CD4-positive, alpha-beta T cell treated with Interleukin-15 for 4 hours (primary cell): ENCODE measurements at places on chromosomes 7 and 10.
A peak's percentile ranks its signal among the peaks of the same experiment; 100 is the strongest.

DNA sequence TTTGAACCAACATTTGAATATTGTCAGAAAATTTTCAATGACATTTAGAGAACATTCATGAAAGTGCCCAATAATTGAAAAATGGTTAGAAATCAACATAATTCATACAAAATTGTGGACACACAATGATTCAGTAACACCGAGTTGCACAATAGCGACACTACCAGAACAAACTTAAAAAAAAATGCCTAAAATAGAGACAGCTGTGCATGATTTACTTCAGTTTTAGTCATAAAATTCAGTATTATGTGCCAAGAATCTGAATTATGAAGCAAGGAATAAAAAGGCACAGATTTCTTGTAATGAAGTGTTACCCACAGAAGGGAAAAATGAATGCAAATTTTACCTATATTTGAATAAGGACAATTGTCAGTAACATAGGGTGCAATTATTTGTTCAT is 396.0 kb downstream of the SEMA3D start:
- DNase-seq, result no peak

GRCh38 chr7:130297628-130298543 is 4.9 kb downstream of the CPA4 start:
- no peak for DNase-seq

GRCh38 chr10:26407406-26407969 is 30.7 kb upstream of the APBB1IP start:
- DNase-seq, result peak; percentile 11

GRCh38 chr7:116829041-116829440 is 33.3 kb upstream of the CAPZA2 start:
- DNase-seq, result no peak

DNA sequence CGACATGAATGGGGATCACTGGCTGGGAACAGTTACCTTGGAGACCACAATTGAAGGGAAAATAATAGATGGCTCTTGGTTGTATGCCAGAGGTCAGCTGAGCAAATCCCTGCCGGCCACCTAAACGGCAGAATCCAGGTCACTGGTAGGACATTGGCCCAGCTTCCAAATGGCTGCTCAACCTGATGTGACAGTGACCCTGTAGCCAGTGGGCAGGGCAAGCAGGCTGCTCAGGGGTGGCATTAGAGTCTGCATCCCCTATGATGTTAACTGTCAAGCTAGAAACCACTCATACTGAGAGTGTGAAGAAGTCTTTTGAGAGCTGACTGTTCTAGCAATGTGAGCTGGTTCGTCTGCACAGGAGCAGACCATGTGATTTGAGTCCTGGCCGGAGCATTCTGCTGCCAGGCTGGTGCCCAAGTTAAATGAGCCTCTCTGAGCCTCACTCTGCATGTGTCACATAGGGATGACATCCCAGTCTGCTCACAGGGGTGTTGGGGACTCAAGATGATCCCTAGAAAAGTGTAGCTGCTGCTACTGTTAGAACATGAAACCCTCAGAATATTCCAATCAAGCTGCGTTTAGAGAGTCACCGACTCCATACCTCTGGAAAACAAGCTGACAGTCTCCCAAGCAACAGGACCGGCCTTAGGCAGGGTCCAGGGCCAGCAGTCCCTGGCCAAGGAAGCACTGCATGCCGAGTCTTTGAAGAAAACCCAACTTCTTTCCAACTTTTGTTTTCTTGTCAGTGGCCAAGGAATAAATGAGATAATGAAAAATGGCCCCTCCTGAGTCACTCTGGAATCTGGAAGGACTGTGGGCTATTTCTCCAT is 69.7 kb downstream of the VWA2 start:
- no peak for DNase-seq

DNA sequence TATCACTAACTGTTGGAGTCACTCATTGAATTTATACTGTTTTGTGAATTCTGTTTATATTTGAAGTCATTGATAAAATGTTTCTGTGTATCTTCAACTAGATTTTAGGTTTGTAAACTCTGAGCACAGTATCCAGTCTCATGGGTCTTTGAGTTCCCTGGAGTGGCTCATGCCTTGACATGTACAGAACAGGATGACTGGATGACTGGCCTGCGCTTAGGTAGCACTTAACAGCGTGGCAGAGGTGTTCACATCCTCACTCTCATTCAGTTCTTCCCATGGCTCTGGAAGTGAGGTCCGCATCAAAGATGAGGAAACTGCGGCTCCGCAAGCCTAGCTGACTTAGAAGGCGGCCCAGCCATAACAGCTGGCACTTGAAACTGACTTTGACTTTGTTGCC is 576.9 kb downstream of the SUGCT start:
- no peak for DNase-seq

- DNase-seq, result no peak
Measured at GRCh38 chr7:98214811-98215321, 3.6 kb downstream of the BHLHA15 start.
